ENCODE measurements at places on chromosomes 12 and 14. TPM values are rescaled to one million over a fixed set of nuclear protein-coding genes. Genes with fewer than 3 reads are reported as not detected.

DNA sequence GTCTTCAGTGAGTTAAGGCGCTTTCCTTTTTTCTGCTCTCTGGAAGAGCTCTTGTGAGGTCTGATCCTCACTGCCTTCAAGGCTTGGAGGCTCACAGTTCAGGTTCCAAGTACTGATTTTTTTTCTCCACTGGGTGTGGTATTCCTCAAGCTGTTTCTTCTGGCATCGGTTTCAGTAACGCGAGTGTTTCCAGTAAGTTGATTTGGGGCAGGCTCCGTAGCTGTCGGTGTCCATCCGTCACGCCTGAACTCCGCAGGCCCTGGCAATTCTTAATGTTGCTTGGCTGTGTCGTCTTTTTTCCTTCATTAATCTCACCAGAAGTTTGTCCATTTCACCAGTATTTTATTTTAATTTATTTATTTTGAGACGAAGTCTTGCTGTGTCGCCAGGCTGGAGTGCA is 30.6 kb downstream of the LRCOL1 start:
- no peak for DNase-seq

GRCh38 chr14:72682188-72682587 is 211.7 kb downstream of the DPF3 start:
- no peak for DNase-seq

The CDCA3 gene
- total RNA-seq: not detected

- DNase-seq: no peak
Observed at GRCh38 chr14:23572524-23572828, 4.9 kb upstream of the AP1G2 start.

The PNP gene
- total RNA-seq: 13.2 TPM

GRCh38 chr12:112891093-112892024 is 15.4 kb upstream of the OAS1 start:
- no peak for DNase-seq

The AHSA1 gene
- total RNA-seq: 91.8 TPM

DNA sequence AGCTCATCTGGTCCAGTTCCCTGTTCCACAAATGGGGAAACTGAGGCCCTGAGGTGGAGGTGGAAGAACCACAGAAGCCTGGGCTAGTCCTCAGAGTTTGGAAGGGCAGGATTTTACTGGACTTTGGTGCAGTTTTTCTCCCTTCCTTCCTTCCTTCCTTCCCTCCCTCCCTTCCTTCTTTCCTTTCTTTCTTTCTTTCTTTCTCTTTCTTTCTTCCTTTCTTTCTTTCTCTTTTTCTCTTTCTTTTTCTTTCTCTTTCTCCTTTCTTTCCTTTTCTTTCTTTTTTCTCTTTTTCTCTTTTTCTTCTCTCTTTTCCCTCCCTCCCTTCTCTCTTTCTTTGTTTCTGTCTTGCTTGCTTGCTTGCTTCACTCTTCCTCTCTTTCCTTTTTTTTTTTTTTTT is 95.7 kb upstream of the TBX3 start:
- no peak for DNase-seq

The PMCH gene
- total RNA-seq: not detected

The RTL1 gene
- total RNA-seq: not detected

DNA sequence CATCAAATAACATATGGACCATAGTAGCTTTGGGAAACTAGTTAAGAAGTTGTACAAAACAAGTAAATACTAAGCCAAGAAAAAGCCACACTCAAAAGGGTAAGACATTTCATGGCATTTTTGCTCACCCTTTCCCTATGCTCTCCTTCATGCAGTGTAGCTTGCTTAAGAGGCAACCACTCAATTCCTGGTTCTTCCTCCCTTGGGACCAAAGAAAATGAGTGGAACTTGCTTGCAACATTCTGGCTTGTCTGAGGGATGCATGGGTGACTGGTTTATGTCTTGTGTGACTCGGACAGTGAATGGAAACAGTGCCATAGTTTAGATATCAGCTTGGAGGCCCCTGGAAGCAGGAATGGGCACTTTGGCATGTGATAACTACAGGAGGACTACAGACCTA is 252.0 kb upstream of the ARID2 start:
- DNase-seq: no peak

DNA sequence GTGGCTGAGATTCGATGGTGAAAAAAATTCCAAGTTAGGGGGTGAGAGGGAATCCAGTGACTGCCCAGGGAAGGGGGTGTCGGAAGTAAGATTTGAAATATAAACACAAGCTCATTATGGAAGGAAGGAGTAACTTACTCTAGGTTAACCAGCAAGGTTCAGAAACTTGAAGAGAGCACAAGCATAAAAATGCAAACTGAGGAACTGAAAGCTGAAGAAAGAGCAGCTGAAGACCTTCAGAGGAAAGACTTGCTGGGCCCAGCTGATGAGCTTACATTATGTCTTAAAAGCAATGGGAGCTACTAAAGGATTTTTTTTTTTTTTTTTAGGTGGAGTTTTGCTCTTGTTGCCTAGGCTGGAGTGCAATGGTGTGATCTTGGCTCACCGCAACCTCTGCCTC is 189.7 kb upstream of the GRIN2B start:
- no peak for DNase-seq

The RAPGEF3 gene
- total RNA-seq: 13.5 TPM

GRCh38 chr12:108616359-108616758 is 17.3 kb downstream of the SELPLG start:
- DNase-seq: no peak
